ENCODE measurements at places on chromosomes 16 and 17.
A peak's percentile ranks its signal among the peaks of the same experiment; 100 is the strongest.

DNA sequence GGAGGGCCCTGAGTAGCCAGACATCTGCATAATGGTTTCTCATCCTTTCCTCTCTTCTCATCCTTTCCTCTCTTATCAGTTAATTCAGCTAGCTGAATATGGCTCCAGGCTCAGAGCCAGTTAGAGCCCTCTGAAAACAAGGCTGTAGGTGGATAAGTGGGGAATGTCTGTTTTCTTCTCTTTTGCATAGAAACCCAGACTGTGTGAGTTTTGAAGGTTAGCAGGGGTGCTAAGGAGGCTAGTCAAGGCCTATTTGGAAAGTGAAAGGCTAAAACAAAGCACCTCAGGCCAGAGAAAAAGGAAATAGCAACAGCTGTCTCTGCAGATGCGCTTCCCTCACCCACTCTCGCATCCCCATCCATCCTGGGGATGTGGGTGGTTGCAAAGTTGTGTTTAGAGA, 420.9 kb downstream of the SHISA9 start:
- no peak for DNase-seq

DNA sequence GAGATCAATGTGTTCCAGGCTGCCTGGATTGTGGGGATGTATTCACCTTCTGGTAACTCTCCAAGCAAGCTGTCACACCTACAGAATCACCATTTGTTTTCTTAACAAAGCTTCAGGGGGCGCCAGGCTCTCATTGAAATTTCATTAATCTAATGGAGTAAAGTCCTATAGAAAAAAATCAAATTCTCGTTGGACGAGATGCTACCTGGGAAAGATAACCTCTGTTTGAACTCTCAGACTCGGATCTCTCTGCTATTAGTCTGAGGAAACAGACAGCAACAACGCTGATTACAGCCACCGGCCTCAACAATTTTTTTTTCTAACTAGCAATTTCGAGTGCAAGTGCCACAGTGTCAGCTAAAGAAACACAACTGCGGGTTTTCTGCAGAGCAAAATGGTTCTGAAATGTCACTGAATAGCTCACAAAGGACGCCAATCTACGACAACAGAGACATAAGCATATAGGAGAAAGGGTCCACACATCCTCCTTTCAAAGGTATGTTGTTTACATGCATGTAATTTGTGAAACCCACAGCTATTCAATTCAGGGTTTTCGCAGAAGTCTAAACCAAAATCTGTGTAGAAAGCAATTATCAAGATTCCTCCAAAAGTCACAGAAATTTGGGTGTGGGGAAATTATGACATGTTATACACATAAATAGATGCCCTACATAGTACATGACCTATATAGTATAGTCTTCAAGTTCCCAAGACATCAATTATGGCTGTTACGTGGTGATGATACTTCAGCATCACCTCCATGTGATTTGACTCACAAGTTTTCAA, 135.8 kb downstream of the SKAP1 start:
- no peak for DNase-seq

- peak; percentile 78 for DNase-seq
Measured at GRCh38 chr17:40307001-40307730, 1.8 kb upstream of the RARA start.

DNA sequence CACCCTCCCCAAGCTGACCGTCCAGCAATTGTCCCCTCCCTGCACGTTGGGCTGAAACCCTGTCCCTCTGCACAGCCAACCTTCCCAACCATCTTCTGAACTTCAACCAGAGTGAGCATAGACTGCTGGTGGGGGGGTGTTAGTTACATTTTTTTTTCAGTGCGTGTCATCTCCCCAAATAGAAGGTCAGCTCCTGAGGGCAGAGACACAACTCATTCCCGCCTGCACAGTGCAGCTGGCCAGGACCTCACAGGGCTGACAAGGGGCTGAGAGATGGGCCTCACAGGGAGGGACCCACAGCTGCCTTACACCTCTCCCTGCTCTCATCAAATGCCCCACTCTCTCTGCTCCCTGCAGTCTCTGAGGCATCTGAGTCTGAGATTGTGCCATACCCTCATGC, 8.4 kb downstream of the SRL start:
- DNase-seq: no peak

- DNase-seq: no peak
Measured at GRCh38 chr17:38890410-38890746, 20.5 kb downstream of the LASP1 start.

GRCh38 chr16:17372386-17372785, 98.4 kb downstream of the XYLT1 start:
- no peak for DNase-seq

GRCh38 chr17:28937044-28937729, 14.1 kb downstream of the PHF12 start:
- DNase-seq: peak; percentile 72
